ENCODE measurements at places on chromosomes 1 and 21. TPM values are rescaled to one million over a fixed set of nuclear protein-coding genes. Genes with fewer than 3 reads are reported as not detected.

Gene MSH4
- total RNA-seq, result 0.40 TPM

Gene ESRRG
- not detected for total RNA-seq

Gene FAM72D
- 11.1 TPM for total RNA-seq

Gene SAMSN1
- 121 TPM for total RNA-seq

Gene C1orf116
- total RNA-seq, result not detected

DNA sequence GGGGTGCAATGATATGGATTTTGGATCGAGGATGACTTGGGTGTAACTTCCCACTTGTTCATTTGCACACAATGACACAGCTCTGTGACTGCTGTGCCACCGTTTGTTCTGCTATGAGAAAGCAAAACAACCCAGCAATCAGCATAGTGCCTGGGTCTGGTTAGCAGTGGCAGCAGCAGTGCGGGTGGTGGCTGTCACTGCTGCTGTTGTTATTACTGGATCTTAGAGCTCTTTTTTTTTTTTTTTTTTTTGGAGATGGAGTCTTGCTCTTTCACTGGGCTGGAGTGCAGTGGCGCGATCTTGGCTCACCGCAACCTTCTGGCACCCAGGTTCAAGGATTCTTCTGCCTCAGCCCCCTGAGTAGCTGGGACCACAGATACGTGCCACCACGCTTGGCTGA is 56.9 kb downstream of the TBCE start:
- H3K27ac ChIP-seq, result no peak overlapping the region
- peaks cover 23% of the 10 kb centered on the region for H3K4me1 ChIP-seq
- H3K36me3 ChIP-seq, result peaks cover 3% of the 10 kb centered on the region
- H3K4me3 ChIP-seq, result peak overlapping the region; percentile 15
- no peaks in the 10 kb centered on the region for H3K27me3 ChIP-seq
- DNase-seq, result no peak

DNA sequence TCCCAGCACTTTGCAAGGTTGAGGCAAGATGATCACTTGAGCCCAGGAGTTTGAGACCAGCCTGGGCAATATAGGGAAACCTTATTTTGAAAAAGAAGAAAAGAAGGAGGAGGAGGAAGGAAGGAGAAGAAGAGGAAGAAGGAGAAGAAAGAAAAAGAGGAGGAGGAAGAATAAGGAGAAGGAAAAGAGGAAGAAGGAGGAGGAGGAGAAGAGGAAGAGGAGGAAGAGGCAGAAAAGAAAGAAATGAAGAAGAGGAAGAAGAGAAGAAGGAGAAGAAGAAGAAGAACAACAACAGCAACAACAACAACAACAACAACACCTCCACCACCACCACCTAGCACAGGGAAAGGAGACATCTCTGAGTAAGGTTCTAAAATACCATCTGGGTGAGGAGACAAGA is 10.6 kb downstream of the SELENBP1 start:
- no peak overlapping the region for H3K27ac ChIP-seq
- no peak for DNase-seq
- peaks cover 3% of the 10 kb centered on the region for H3K36me3 ChIP-seq

DNA sequence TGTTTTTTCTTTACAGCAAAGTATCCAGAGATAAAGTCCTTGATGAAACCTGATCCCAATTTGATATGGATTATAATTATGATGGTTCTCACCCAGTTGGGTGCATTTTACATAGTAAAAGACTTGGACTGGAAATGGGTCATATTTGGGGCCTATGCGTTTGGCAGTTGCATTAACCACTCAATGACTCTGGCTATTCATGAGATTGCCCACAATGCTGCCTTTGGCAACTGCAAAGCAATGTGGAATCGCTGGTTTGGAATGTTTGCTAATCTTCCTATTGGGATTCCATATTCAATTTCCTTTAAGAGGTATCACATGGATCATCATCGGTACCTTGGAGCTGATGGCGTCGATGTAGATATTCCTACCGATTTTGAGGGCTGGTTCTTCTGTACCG is 6.5 kb downstream of the DEGS1 start:
- H3K4me1 ChIP-seq, result peaks cover 38% of the 10 kb centered on the region
- H3K27ac ChIP-seq, result peak overlapping the region; percentile 4
- no peaks in the 10 kb centered on the region for H3K27me3 ChIP-seq

- H3K27me3 ChIP-seq, result peaks cover 38% of the 10 kb centered on the region
- H3K4me1 ChIP-seq, result peaks cover 16% of the 10 kb centered on the region
These were observed 10.8 kb downstream of the OLIG1 start for GRCh38 chr21:33080776-33081175.

DNA sequence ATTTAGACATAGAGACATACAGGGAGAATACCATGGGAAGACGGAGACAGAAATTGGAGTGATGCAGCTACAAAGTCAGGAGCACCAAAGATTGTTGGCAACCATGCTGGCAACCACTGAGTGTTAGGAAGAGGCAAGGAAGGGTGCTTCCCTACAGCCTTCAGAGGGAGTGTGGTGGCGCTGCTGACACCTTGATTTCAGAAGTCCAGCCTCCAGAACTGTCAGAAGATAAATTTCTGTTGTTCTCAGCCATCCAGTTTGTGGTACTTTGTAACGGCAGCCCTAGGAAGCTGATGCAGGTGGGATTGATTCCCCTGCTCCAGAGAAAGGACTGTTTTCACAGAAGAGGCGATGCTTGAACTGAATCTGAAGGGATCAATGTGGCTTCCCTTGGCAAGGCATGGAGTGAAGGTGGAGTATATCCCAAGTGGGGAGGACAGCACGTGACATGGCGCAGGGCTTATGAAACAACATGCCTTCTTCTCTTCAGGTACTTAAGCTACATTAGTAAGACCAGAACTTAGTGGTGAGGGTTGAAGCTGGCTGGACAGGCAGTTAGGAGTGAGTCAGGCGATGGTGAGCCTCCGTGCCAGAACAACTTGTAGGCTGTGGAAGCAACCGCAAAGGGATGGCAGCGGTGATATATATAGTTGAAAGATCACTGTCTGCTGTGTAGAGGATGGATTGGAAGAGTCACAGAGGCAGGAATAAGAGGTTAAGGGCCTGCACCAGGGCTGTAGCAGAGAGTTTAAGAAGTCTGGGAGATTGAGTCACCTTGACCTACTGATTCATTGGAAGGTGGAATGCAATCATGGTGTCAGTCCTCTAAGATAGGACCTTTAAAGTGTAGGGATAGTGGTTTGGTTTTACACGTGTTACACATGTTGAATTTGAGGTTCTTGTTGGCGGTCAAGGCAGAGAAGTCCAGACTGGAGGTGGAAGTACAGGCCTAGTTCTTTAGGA is 2.1 kb downstream of the LEPR start:
- no peak overlapping the region for H3K4me3 ChIP-seq
- H3K27me3 ChIP-seq, result peaks cover 4% of the 10 kb centered on the region
- no peak for DNase-seq
- H3K36me3 ChIP-seq, result peaks cover 18% of the 10 kb centered on the region
- peaks cover 11% of the 10 kb centered on the region for H3K4me1 ChIP-seq
- H3K27ac ChIP-seq, result no peak overlapping the region

- DNase-seq, result no peak
- H3K36me3 ChIP-seq, result no peaks in the 10 kb centered on the region
- H3K27me3 ChIP-seq, result peaks cover 5% of the 10 kb centered on the region
- H3K27ac ChIP-seq, result no peak overlapping the region
- H3K4me3 ChIP-seq, result no peak overlapping the region
- H3K4me1 ChIP-seq, result no peaks in the 10 kb centered on the region
These were observed 31.0 kb upstream of the ZBTB18 start for GRCh38 chr1:244019982-244020485.

- H3K4me3 ChIP-seq, result no peak overlapping the region
- DNase-seq, result no peak
- H3K4me1 ChIP-seq, result no peaks in the 10 kb centered on the region
- H3K27me3 ChIP-seq, result no peaks in the 10 kb centered on the region
- no peak overlapping the region for H3K27ac ChIP-seq
These were observed 32.1 kb upstream of the CHRM3 start for GRCh38 chr1:239354231-239354630.

GRCh38 chr1:226653311-226653921 is 85.7 kb downstream of the ITPKB start:
- peaks cover 69% of the 10 kb centered on the region for H3K4me1 ChIP-seq
- H3K27ac ChIP-seq, result peak overlapping the region; percentile 95
- H3K27me3 ChIP-seq, result no peaks in the 10 kb centered on the region
- DNase-seq, result peak; percentile 70
- peaks cover 10% of the 10 kb centered on the region for H3K36me3 ChIP-seq

- no peak for DNase-seq
- peaks cover 5% of the 10 kb centered on the region for H3K36me3 ChIP-seq
- H3K27me3 ChIP-seq, result no peaks in the 10 kb centered on the region
- H3K4me1 ChIP-seq, result peaks cover 41% of the 10 kb centered on the region
These were observed 55.5 kb upstream of the EPS8L3 start for GRCh38 chr1:109818988-109819764.

GRCh38 chr1:61301824-61302657 is 219.7 kb downstream of the NFIA start:
- H3K4me3 ChIP-seq, result no peak overlapping the region
- H3K27me3 ChIP-seq, result no peaks in the 10 kb centered on the region
- no peak for DNase-seq
- no peaks in the 10 kb centered on the region for H3K36me3 ChIP-seq

DNA sequence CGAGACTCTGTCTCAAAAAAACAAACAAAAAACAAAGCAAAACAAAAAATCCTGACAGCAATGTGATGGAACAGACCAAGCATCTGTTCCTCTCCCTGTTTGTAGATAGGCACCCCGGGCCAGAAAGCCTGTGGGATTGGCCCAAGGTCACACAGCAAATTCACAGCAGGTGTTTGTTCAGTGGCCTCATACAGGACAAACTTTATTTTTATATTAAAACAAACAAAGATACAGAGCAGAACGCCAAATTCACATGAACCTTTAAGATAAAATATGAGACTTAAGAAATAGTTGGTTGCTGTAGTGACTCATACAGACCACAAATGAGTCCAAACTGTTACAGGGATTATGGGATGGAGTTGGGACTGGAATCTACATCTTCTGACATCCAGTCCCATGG is 2.3 kb upstream of the CELA2A start:
- no peaks in the 10 kb centered on the region for H3K36me3 ChIP-seq
- no peak for DNase-seq
- no peak overlapping the region for H3K27ac ChIP-seq
- peaks cover 4% of the 10 kb centered on the region for H3K27me3 ChIP-seq
- H3K4me1 ChIP-seq, result no peaks in the 10 kb centered on the region

GRCh38 chr21:38511662-38512243 is 13.5 kb upstream of the ERG start:
- no peaks in the 10 kb centered on the region for H3K36me3 ChIP-seq
- H3K4me1 ChIP-seq, result peaks cover 2% of the 10 kb centered on the region
- H3K27ac ChIP-seq, result no peak overlapping the region
- no peak overlapping the region for H3K4me3 ChIP-seq
- DNase-seq, result no peak

DNA sequence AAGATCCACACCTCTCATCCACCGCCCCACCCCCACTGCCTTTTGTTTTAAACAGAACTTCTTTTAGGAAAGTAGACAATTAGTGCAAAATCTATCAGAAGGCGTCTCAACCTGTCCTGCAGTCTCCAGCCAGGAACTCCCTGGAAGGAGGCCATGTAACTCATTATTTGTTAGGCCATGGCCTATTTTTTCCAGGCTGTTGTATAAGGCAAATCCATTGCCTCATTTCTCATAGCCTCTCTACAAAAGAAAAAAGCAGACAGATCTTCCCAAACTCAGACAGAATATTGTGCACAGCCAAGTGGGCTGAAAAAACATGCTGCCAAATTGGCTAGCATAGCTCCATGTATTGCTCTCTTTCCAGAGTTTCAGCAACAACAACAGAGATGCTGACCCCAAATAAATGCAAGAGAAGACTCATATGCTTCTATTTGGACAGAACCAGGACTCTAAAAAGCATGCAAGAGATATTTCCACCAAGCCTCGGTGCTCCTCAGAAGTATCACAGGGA is 770.7 kb upstream of the CXADR start:
- no peak for DNase-seq
- H3K27me3 ChIP-seq, result no peaks in the 10 kb centered on the region
- no peak overlapping the region for H3K27ac ChIP-seq
- H3K36me3 ChIP-seq, result no peaks in the 10 kb centered on the region
- H3K4me1 ChIP-seq, result no peaks in the 10 kb centered on the region
- no peak overlapping the region for H3K4me3 ChIP-seq

- no peak overlapping the region for H3K27ac ChIP-seq
- H3K4me3 ChIP-seq, result no peak overlapping the region
- no peaks in the 10 kb centered on the region for H3K36me3 ChIP-seq
- DNase-seq, result no peak
These were observed 35.2 kb downstream of the ELAPOR1 start for GRCh38 chr1:109148987-109149561.
